Dermis blood vessel endothelial cell (primary cell): ENCODE measurements at places on chromosomes 5 and 9.

DNA sequence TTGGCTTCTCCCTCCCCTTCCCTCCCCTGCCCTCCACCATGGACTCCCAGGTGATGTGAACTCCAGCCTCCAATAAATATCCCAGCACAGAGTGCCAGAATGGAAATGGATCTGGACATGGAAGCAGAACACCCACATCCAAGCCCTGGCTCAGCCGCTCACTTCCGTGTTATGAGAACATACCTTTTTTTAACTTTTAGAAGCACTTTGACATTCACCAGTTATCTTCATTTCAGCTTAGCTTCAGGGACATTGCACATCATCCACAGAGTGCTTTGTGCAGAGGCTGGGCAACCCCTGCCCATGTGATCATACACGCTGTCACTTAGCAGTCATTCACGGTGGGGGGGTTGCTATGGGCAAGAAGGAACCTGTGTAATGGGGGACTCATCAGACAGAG is 9.1 kb downstream of the AFAP1L1 start:
- no peak for DNase-seq

- no peak for DNase-seq
These were observed 82.0 kb upstream of the FSTL4 start for GRCh38 chr5:133694181-133694831.

DNA sequence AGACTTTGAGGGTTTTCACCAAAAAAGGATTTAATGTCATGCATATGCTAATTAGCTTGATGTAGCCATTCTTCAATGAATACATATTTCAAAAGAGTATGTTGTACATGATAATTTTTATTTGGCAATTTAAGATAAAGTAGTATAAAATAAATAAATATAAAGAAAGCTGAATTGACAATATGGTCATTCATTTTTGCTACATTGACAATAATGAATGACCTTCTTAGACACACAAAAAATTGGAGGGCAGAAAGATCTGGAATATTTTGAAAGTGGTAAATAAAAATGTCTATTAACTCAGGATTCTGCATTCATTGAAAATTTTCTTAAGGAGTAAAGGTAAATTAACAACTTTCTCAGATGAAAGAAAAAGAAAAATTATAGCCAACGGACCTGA is 324.8 kb upstream of the FTMT start:
- DNase-seq = no peak

- no peak for DNase-seq
These were observed 28.8 kb downstream of the EPB41L4A start for GRCh38 chr5:112390327-112390726.

DNA sequence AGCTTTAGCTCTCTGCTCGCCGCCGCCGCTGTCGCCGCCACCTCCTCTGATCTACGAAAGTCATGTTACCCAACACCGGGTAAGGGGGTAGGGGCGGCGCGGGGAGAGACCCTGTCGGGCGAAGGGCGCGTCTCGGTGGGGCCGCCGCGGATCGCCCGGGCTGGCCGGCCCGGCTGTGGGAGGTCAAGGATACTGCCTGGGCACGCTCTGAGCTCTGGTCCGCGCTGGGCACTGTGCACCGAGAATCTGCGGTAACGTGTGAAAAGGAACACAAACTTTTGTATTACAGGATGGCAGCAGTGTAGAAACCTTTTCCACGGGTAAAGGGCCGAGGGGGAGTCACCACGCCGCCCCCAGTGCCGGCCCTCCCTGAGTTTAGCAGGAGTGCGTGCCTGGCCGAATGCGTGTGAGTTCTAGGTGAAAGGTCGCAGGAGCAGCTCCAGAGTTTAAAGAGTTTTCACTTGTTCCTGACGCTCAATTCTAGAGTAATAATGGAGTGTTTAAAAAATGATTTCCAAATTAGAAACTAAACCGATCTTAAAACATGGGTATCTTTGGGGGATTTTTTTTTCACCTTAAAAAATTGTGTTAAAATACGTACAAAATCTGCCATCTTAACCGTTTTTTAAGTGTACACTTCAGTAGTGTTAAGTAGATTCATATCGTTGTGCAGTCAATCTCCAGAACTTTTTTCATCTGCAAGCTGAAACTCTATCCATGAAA is at the start of gene HSDL2:
TSS of gene HSDL2 (plus strand) at position 7 of the 723 bp plus-strand sequence. CDS start at position 63, 56 bp downstream.
- peak; percentile 55 for DNase-seq

- no peak for DNase-seq
These were observed 15.7 kb downstream of the ALDOB start for GRCh38 chr9:101419863-101420262.

DNA sequence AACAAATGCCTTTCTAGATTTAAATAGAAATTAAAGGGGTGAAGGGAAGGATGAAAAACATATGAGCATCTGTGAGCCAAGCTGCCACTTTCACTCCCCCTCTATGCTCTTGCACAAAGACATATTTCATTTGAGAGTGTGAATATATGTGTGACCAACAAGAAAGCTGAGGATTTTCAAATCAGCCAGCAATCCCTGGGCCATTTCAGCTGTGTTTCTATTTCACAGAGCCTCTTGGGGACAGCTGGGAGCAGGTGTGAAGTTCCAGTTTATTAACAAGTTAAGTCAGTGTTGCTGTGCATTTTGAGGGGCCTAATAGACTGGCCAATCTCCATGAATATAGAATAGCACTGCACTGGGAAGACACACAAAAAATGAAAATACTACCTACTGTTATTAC is 248.7 kb upstream of the RGMB start:
- DNase-seq = no peak
